ENCODE measurements at places on chromosomes 12 and 14. TPM values are rescaled to one million over a fixed set of nuclear protein-coding genes. Genes with fewer than 3 reads are reported as not detected.

DNA sequence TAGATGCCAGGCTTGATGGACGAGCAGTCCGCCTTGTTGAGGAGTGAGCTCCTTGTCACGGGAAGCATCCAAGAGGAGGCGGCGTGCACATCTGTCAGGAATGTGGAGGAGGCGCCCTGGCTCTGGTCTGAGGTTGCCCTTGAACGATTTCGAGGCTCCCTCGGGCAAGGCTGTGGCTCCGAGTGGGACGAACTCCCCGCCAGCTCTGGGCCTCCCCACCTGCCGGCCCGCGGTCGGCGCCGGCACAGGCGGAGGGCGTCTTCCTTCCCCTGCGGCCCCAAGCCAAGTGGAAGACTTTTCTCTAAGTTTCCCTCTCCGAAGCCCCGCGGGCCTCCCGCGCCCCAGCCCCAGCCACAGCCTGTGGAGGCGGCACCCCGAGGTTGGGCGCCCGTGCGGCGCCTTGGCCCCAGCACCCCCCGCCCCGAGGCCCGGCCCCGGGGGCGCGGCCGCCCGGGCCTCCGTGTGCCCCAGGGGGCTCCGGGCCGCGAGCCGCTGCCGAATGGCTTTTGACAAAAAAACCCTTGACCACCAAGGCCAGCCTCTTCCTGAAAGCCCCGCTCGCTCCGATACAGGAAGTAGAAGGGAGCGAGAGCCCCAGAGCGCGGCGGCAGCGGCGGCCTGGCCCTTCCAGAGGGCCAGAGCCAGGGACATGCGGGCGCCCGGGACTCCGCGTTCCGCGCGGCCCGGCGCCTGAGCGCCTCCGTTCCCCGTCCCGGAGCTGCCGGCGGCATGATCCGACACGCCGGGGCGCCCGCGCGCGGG lies at the start of gene RIN3:
TSS of gene RIN3 (plus strand) at position 578 of the 762 bp plus-strand sequence. CDS start at position 730, 152 bp downstream.
- DNase-seq = peak; percentile 52

Gene KRT79
- not detected for total RNA-seq

DNA sequence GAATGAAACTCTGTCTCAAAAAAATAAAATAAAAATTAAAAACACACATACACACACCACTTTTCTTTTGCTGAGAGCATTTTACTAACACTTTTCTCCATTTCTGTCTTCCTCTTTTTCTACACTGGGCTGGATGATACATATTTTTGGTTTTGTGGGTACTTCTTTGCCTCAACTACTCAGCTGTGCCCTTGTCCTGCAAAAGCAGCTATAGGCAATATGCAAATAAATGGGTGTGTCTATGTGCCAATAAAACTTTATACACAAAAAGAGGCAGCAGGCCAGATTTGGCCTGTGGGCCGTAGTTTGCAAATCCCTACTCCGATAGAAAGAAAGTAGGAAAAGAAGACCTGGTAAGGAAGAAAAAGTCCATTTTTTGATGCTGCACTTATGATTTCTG lies 6.5 kb downstream of the CLMN start:
- no peak for DNase-seq

DNA sequence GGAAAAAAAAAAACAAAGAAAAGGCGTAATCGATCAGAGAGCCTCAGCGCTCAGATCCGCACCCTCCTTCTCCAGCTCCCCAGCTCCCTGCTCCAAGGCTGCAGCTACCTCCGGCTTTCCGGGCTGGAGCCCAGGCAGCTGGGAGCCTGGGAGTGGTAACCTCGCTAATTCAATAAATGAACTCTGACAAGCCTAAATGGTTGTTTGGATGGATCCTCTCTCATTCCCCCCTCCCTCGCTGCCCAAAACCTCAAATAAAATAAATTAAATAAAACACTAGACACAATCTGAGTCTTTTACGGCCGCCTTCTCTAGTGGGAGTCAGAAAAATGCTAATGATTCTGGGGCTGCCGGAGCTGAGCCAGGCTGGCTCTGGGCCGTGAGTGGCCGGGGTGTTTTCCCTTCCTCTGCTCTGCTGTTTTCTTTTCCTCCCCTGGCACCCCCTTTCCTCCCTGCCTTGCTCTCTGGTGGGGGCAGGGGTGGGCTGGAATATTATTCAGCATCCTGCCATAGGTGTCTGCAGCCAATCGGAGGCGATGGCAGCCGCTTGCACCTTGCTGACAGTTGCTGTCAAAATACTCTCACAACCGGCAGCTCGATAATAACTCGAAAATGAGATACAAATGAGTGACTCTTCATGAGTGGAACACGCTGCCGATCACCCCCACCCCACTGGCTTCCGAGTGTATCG lies 76.1 kb downstream of the RBM19 start:
- no peak for DNase-seq

DNA sequence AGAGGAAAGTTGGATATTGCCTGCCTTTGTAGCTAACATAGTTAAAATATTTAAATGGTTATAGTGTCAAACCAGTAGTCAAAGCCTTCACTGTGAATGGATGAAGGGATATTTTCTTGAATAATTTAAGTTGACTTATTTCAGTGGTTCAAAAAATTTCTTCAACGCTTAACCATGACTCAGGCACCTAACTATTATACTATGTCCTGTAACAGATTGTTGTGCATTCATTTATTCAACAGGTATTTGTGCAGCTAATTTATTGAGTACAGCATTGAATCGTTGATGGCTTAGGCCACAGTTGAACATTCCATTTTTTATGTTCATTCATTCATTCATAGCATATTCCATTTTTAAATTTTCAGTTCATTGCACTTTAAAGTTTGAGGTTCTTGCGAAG lies 9.2 kb downstream of the HIF1A start:
- no peak for DNase-seq

Measured in neural crest cell (in vitro differentiated cells).